ENCODE measurements at places on chromosomes 16 and 17. TPM values are rescaled to one million over a fixed set of nuclear protein-coding genes. Genes with fewer than 3 reads are reported as not detected.
A peak's percentile ranks its signal among the peaks of the same experiment; 100 is the strongest.

- DNase-seq, result peak; percentile 13
- H3K4me3 ChIP-seq, result no peak overlapping the region
- H3K4me1 ChIP-seq, result peaks cover 19% of the 10 kb centered on the region
- peak overlapping the region; percentile 70 for H3K27ac ChIP-seq
- no peaks in the 10 kb centered on the region for H3K27me3 ChIP-seq
Observed at GRCh38 chr16:13307851-13308250, 406.5 kb downstream of the SHISA9 start.

DNA sequence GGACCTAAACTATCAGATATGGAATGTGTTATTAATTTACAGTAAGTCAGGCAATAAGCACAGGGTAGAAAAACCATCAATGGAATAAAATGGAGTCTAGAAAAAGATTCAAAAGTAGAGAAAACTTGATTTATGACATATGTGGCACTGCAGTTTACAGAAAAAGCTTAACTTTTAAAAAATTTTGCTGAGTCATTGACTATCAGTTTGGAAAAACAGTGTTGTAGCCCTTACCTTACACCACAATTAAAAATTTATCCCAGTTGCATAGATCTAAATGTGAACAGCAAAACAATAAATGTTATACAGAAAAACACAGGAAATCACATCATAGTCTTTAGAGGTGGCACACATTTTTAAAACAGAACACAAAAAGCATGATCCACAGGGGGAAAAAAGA is 108.5 kb downstream of the USP22 start:
- no peak overlapping the region for H3K4me3 ChIP-seq
- H3K36me3 ChIP-seq, result no peaks in the 10 kb centered on the region
- no peak overlapping the region for H3K27ac ChIP-seq
- no peak for DNase-seq
- H3K4me1 ChIP-seq, result peaks cover 16% of the 10 kb centered on the region

DNA sequence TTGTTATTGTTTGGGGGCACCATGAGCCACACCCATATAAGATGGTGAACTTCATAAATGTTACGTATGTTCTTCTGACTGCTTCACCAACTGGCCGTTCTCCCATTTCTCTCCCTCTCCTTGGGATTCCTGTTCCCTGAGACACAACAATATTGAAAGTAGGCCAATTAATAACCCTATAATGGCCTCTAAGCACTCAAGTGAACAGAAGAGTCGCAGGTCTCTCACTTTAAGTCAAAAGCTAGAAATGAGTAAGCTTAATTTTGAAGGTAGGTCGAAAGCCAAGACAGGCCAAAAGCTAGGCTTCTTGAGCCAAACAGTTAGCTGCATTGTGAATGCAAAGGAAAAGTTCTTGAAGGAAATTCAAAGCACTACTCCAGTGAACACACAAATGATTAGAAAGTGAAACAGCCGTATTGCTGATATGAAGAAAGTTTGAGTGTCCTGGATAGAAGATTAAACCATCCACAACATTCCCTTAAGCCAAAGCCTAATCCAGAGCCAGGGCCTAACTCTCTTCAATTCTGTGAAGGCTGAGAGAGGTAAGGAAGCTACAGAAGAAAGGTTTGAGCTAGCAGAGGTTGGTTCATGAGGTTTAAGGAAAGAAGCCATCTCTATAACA is 25.8 kb downstream of the HLF start:
- no peak overlapping the region for H3K4me3 ChIP-seq
- H3K36me3 ChIP-seq, result no peaks in the 10 kb centered on the region
- H3K4me1 ChIP-seq, result no peaks in the 10 kb centered on the region
- no peaks in the 10 kb centered on the region for H3K27me3 ChIP-seq
- no peak overlapping the region for H3K27ac ChIP-seq

The ZDHHC1 gene
- total RNA-seq, result 0.10 TPM

DNA sequence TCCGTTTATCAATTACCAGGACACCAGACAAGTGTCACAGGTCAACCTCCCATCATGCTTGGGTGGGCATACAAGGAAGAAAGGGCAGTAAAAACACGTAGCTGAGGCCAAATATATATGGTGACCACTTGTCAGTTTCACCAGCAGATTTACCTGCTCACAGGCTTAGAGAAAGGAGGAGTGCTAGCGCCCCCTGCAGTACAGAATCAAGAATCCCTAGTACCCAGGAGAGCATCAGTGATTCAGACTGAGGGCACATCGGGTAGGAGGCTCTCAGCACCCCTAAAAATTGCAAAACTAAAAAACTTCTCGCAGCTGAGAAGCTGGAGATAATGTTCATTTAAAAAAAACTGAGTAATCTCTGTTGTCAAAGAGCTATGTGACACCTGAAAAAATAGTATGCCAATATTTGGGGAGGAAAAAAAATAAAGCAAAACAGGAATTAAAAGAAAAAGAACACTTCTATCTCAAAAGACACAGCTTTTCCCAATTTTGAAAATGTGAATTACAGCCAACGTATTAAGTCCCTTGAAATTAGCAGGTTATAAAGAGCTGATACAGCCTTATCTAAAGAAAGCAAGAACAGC is 21.2 kb upstream of the MON1B start:
- H3K27ac ChIP-seq, result no peak overlapping the region
- peak; percentile 31 for DNase-seq
- no peaks in the 10 kb centered on the region for H3K4me1 ChIP-seq
- H3K27me3 ChIP-seq, result no peaks in the 10 kb centered on the region
- H3K36me3 ChIP-seq, result no peaks in the 10 kb centered on the region

- H3K27ac ChIP-seq, result no peak overlapping the region
- H3K36me3 ChIP-seq, result no peaks in the 10 kb centered on the region
- H3K27me3 ChIP-seq, result no peaks in the 10 kb centered on the region
Observed at GRCh38 chr17:73371836-73372235, 60.0 kb upstream of the CDC42EP4 start.

- no peaks in the 10 kb centered on the region for H3K27me3 ChIP-seq
- peak overlapping the region; percentile 91 for H3K27ac ChIP-seq
- DNase-seq, result peak; percentile 86
- no peak overlapping the region for H3K4me3 ChIP-seq
Observed at GRCh38 chr17:38456031-38456815, 28.0 kb downstream of the ARHGAP23 start.

- H3K27ac ChIP-seq, result no peak overlapping the region
- no peaks in the 10 kb centered on the region for H3K36me3 ChIP-seq
- peak; percentile 18 for DNase-seq
- no peaks in the 10 kb centered on the region for H3K27me3 ChIP-seq
- H3K4me3 ChIP-seq, result no peak overlapping the region
Observed at GRCh38 chr16:72149676-72150464, 22.1 kb downstream of the PMFBP1 start.

DNA sequence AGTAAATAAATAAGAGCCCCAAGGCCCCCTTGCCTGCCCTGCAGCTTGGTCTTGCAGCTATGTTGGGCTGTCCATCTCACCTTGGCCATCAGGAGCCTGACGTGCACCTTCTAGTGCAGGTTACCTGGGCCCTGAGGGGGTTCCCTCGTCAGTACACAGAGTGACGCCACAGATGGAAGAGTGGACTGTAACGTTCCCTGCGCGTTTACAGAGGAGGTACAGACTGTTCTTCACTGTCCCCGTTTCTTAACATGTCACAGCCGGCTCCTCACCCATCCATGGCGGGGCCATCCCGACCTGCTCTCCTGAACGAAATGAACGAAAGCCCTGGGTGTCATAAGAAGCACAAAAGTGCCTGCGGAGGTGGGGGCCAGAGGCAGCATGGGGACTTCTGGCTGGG is 15.9 kb upstream of the FASN start:
- no peaks in the 10 kb centered on the region for H3K36me3 ChIP-seq
- DNase-seq, result no peak
- no peak overlapping the region for H3K4me3 ChIP-seq
- H3K4me1 ChIP-seq, result peaks cover 12% of the 10 kb centered on the region

DNA sequence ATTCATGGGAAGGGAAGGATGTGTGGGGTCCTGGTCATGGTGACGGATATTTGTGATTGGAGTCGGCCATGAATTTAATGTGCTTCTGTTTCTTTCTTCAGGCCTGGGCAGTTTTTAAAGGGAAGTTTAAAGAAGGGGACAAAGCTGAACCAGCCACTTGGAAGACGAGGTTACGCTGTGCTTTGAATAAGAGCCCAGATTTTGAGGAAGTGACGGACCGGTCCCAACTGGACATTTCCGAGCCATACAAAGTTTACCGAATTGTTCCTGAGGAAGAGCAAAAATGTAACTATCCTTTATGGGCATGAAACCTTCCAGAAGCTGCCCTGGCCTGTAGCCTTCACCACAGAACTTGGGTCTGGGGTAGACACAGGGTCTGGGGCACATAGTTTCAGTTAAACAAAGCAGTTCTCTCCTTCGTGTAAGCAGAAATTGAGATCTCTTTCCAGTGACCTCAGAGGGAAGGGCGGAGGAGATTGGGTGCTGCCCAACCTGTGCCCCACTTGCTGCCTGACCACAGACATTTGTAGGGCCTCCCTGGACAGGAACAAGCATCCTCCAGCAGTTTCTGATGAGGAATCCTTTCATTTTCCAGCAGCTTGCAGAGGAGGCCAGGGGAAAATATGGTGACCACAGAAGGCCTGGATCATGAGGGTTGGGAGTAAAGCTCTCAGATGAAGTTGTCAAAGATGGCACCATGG is 10.1 kb downstream of the IRF8 start:
- H3K36me3 ChIP-seq, result no peaks in the 10 kb centered on the region
- H3K27me3 ChIP-seq, result no peaks in the 10 kb centered on the region
- no peak for DNase-seq

GRCh38 chr16:19524616-19525384 is 1.1 kb downstream of the CCP110 start:
- H3K36me3 ChIP-seq, result peaks cover 11% of the 10 kb centered on the region
- peak overlapping the region; percentile 89 for H3K4me3 ChIP-seq
- DNase-seq, result peak; percentile 20

DNA sequence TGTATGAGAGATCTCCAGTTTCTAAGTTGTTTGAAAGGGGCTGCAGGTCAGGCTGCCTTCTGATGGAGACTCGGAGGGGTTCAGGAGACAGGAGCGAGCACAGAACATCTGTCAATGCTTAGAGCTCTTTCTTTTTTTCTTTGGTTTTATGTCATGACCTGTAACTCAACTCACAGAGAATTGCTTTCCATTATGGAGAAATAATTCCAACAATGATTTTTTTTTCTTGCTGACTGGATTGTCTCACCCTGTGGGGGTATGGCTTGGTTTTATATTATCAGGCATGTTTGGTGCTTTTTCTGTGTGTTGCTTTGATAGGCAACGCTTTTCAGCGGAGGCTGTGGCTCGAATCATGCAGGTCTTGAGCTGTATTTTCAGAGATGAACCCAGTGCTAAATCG is 10.7 kb upstream of the KCNJ2 start:
- DNase-seq, result no peak

The LPO gene
- total RNA-seq, result not detected

GRCh38 chr16:65671071-65671470 is 549.2 kb upstream of the CDH11 start:
- H3K36me3 ChIP-seq, result no peaks in the 10 kb centered on the region
- no peak overlapping the region for H3K4me3 ChIP-seq
- no peaks in the 10 kb centered on the region for H3K27me3 ChIP-seq
- peaks cover 8% of the 10 kb centered on the region for H3K4me1 ChIP-seq
- H3K27ac ChIP-seq, result no peak overlapping the region

DNA sequence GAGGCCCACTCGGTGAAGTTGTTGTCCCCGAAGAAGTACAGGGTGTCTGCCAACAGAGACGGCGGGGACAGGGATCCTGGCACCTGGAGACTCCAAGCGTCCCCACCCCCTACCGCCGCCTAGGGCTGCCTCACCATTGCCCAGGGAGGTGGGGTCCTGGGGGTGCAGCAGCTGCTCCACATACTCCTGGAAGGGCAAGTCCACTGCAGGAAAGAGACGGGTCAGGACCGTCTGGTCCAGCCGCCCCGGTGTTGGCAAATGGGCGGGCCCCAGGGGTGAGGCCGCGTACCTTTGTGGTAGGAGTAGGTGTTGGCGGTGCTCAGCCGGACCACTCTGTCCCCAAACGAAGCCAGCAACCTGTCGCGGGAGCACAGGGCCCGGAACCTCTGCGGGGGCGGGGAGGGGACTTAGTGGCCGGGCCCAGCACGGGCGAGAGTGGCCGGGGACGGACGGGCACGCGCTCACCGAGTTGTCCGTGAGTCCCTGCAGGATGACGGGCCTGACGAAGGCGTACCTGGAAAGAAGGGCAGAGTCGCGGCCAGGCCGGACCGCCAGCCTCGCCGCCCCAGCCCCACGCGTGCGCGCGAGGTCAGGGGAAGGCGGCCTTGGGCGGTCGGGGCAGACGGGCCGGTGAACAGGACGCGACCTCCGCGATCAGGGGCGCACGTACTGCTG is 601 bp downstream of the JMJD8 start:
- DNase-seq, result no peak
- no peaks in the 10 kb centered on the region for H3K27me3 ChIP-seq
- H3K4me1 ChIP-seq, result peaks cover 17% of the 10 kb centered on the region
- no peak overlapping the region for H3K27ac ChIP-seq
- H3K36me3 ChIP-seq, result peaks cover 20% of the 10 kb centered on the region

Measured in SJCRH30 (cell line).